Thoracic aorta endothelial cell (primary cell): ENCODE measurements at places on chromosomes 1 and 21. TPM values are rescaled to one million over a fixed set of nuclear protein-coding genes. Genes with fewer than 3 reads are reported as not detected.

Gene AMPD2
- total RNA-seq = 47.2 and 50.5 TPM in 2 replicates

Gene VWA5B1
- not detected in 2 replicates for total RNA-seq

Gene NEK2
- total RNA-seq = 28.3 and 46.2 TPM in 2 replicates

Gene TMPRSS3
- total RNA-seq = not detected in 2 replicates

Gene GCSAML
- not detected in 2 replicates for total RNA-seq
